ENCODE measurements at places on chromosomes 3 and 15.

DNA sequence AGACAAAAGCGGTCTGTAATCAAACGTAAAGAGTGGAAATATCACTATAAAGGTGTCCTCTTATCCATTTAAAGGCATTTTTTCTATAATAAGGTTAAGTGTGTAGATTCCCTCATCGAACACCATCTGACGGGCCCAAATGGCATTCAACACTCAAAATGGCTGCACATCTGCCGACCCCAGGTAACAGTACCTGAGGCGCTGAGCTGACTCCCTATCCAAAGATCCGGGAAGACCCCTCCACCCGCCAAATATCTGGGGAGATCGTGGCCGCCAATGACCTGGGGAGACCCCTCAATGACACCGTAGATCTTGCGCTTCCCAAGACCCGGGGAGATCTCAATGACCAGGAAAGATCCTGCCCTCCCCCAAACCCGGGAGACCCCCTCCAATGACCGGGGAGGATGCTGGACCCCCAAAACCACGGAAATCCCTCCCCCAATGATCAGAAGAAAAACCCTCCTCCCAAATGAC lies 476 bp downstream of the IP6K2 start:
- DNase-seq, result no peak

- DNase-seq, result no peak
Observed at GRCh38 chr3:52831500-52832301, 1.2 kb upstream of the ITIH4 start.

DNA sequence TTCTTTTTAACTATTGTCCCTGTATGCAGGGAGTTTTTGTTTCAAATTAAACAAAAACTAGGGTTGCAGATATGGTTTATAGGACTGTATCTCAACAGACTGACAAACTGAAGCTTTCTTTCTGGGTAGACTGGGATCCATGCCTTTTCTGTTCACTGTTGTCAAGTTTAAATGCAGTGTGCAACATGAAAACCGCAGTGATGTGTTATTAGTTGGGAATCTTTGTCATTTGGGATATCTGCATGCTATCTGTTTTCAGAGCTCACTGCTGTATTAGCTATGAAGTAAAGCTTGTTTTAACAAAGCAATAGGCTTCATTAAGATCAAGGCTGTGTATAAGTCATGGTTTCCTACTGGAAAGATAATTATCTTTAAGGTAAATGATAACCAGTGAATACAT lies 21.4 kb upstream of the MCF2L2 start:
- no peak for DNase-seq

DNA sequence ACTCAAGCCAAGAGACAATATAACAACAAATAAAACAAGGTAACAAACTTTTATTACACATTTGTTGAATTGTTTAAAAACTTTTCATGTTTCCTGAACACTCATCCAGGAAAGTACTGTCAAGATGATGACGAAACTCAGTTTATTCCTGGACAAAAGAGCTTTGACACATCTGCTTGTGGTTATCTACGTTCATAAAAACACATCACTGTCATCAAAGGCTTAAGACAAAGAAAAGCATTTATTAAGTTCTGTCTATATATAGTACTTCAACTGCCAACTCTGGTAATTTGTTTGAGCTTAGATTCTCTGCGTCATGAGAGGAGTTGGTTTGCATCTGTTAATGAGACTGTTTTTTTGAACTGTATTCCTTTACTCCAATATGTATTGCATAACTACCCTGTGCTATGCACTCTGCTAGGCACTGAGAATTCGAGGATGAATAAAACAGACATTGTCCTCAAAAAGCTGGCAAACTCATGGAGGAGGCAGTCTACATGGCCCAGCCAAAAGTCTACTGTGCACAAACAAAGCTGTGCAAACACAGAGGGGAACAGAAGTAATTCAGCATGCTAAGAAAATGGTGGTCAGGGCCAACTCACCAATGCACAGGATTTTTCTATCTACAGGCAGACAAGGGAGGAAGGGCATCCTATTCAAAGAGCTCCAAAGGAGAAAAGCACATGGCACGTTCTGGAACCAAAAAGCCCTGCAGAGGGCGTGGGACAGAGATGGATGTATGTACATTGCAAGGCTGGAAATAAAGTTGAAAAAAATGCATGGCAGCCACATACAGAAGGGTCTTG lies 21.5 kb downstream of the PLD1 start:
- no peak for DNase-seq

DNA sequence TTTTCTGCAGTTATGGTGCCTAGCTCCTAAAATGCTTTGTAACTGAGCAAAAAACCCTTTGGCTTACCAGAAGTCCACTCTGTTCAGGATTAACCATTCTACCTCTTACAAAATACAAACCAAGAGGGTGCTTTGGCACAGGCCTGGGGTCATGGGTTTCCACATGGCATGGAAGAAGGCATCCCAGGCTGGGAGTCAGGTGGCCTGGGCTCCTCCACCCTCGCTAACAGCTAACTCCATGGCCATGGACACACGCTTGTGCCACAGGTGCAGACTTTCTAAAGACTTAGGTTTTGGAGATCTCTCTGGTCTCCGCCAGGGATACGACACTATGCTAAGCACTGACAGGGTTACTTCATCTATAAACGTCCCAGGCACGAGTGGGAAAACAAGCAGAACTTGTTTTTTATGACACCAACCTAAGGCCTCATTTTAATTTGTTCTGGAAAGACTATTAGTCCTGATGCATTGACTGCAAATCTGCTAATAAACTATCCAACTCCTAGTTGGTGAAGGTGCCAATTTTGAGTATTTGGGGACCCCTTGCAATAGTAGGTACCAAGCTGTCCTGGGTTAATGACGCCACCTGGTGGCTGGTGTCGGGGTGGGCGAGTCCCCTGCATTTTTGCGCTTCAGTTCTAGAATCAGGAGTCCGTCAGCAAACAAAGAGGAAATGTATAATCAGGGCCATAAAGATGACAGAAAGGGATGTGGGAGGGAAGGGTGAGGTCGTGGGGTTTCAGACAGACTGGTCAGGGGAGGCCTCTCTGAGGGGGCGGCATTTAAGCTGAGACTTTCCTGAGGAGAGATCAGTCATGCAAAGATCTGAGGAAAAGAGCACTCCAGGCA lies 10.3 kb upstream of the ALDH1A3 start:
- no peak for DNase-seq

DNA sequence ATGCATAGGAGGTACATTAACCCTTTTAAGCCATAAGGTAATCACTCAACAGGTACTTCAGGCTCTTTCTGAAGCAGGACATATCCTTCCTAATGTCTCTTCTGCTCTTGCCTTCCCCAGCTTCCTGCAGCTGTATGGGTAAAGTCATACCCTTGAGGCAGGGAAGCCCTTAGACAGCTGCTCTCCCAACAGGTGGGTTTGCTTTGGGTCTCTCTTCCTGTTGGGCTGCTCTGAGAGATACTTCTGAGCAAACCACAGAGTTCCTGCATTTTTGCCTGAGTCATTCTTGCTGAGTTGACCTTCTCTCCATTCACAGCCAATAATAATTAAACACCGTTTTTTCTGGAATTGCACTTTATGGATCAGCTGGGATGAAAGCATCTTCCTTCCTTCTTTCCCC lies 2.0 kb upstream of the TRAT1 start:
- DNase-seq, result no peak

DNA sequence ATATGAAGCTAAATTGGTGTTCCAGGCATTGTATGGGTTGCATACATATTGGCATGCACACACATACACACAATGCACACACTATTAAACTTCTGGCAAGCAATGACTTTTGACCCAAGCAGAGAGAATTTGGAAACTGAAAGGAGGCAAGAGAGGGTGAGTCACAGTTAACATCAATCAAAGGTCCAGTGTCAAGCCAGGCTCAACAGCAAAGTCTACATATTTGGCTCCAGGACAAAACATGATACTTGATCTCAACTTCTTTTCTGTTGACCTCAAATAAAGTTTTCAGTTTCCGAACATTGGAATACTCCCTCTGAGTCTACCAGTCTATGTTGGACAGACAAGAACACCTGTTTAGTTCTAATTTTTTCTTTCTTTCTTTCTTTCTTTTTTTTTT lies 28.3 kb downstream of the IL12A start:
- no peak for DNase-seq

DNA sequence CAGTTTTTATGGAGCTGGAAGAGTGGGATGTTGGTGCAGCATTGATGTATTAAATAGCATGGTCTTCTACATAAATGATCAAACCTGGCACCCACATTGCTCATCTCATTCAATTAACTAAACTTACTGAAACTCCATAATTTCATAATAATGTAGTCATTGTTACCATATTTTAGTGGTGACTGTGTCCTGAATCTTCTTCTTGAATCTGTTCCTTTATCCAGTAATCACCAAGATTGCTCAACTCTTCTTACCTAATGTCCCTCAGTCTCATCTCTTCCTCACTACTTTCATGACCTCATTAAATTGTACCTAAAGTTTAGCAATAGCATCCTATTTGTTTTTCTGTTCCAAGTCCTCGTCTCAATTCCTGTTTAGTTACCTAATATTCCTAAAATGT lies 69.8 kb downstream of the FGF7 start:
- DNase-seq, result no peak

DNA sequence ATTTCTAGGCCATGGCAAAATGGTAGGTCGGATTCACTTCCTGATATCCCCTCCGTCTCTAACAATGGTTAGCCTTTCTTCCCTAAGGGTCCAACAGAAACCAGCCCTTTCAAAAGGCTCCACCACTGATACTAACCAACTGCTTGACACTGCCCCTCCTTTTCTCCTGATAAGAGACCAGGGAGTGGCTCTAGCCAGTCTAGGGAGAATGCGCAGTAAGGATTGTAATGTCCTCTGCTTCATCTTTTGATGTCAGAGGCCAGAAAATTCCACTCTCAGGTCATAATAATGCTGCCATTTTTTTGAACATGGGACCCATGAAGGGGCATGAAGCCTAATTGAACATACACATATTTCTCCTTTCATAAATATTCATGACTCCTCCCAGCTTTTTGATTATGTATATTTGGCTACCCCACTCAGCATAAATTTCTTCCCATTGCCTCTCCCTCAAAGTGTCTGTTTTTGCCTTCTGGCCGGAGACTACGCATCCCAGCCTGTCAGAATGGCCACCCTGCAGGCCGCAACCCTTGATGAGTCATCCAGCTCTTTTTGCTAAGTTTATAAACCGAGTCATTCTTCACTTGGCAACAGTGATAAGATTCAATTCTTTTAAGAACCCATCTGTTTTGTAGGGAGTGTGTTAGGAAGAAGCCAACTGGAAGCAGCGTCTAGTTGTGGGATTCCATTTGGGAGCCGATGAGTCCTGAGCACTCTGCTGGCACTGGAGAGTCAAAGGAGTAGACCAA lies 189.0 kb upstream of the MCTP2 start:
- DNase-seq, result no peak

GRCh38 chr15:48109856-48110531 lies 10.8 kb upstream of the SLC24A5 start:
- no peak for DNase-seq

GRCh38 chr15:74303741-74304309 lies 63.6 kb downstream of the CYP11A1 start:
- no peak for DNase-seq

DNA sequence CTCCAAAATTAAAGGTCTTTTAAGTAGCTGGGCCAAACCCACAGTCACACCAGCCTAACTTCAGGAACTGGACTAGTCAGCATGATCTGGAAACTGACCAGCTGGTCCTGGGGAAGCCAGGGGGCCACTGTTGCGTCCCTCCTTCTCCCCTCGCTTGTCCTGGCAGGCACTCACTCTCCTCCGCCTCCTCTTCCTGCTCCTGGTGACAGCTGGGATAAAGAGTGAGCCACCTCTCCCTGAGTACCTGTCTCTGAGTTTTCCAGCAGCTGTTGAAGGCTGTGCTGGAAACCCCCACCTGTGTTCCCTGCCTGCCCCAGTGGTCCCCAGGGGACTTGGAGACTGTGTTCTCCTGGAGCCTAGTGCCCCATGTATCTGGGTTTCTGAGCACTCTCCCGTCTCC lies 56.0 kb downstream of the FGD5 start:
- no peak for DNase-seq

- no peak for DNase-seq
Observed at GRCh38 chr15:100250176-100250800, 91.5 kb downstream of the ADAMTS17 start.

GRCh38 chr3:114408736-114409670 lies 115.2 kb downstream of the TIGIT start:
- no peak for DNase-seq

DNA sequence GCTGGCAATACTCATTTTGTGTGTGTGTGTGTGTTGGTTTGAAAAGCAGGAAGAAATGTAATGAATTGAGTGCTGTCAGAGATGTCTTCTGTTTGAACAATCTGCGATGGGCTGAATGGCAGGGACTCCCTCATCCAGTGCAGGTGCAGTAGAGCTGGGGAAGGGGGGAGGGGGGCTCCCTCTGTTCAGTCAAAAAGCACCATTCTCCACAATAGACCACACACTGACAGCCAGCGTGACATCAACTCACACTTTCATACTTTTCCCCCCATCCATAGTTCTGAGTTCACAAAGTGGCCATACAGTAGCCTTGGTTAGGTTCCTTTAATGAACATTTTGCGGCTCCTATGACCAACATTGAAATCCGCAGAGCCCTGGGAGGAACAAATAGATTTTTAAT lies 10.4 kb downstream of the SOX2 start:
- peak; percentile 70 for DNase-seq

GRCh38 chr15:36784098-36784670 lies 204.8 kb downstream of the CDIN1 start:
- no peak for DNase-seq

GRCh38 chr15:89837134-89837829 lies 22.6 kb upstream of the ANPEP start:
- no peak for DNase-seq

- DNase-seq, result no peak
Observed at GRCh38 chr15:96327155-96327741, 3.3 kb upstream of the NR2F2 start.

DNA sequence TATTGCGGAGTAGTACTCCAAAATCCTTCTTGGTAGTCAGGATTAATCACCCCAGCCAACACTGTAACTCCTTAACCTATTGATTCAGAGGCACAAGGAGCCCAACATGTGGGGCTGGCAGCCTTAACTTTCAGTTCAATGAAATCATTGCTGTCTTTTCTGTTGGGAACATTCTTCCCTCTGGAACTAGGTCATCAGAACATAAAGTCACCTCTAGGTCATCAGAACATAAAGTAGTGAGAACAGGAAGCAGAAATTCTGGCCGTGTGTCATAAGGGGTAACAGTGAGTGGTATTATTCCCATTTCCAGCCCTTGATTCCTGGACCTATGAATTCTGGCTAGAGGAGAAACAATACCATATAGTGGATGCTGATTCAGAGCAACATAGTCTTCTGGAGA lies 71.5 kb upstream of the TNIK start:
- no peak for DNase-seq

DNA sequence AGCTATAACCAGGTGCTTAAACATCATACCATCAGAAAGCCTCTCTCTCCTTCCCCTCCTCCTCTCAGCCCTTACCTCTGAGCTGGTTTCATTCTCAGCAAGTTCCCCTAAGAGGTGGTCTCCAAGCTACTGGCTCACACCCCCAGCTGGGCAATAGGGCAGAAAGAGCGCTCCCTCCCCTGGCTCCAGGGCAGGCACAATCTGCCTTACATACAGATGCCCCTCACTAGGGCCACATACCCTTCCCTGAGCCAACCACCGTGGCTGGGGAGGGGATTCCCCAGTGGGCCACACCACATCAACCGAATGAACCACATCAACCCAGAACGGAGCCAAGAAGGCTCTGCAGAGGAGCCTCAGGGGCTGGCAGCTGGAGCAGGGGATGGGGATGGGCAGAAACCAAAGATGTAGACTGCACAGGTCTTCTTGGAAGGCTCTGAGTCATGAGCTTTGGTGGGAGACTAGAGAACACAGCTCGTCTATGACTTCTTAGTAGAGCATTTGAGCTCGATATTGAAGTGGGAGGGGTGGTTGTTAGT lies 4.6 kb upstream of the FBLN2 start:
- no peak for DNase-seq

Measured in substantia nigra (tissue), 51 donors.